Hematopoietic multipotent progenitor cell treated with erythropoietin and hydrocortisone succinate and interleukin-3 and kit ligand, for 4 days (in vitro differentiated cells): ENCODE measurements at places on chromosomes 12 and 14.

GRCh38 chr14:55125403-55125802 is 3.6 kb upstream of the LGALS3 start:
- peak; percentile 93 for DNase-seq

GRCh38 chr12:4441355-4442335 is 4.0 kb downstream of the FGF6 start:
- no peak for DNase-seq

DNA sequence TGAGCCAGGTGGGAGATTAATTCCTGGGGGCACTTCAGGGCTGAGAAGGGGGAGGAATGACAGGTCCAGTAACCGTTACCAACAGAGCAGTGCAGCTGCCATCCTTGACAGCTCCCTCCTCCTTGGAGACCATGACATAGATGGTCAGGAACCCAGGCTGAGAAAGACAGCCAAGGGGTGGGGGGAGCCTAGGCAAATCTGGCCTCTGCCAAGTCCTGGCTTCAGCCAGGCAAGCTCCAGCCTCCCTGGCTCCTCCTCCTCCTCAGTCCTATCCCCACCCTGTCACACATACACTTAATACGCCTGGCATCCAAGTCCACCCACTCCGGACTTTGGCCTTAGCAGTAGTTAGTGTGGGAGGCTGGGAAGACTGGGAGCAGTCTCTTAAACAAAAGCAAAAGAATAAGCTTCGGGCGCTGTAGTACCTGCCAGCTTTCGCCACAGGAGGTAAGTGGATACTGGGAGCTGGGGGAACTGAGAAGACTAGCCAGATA is at the start of gene RDH5:
Gene RDH5 (plus strand): TSS at position 323 of the 494 bp plus-strand sequence. CDS start 792 bp downstream, outside the sequence.
- no peak for DNase-seq

GRCh38 chr14:69755784-69756183 is 11.2 kb upstream of the SRSF5 start:
- DNase-seq = no peak

DNA sequence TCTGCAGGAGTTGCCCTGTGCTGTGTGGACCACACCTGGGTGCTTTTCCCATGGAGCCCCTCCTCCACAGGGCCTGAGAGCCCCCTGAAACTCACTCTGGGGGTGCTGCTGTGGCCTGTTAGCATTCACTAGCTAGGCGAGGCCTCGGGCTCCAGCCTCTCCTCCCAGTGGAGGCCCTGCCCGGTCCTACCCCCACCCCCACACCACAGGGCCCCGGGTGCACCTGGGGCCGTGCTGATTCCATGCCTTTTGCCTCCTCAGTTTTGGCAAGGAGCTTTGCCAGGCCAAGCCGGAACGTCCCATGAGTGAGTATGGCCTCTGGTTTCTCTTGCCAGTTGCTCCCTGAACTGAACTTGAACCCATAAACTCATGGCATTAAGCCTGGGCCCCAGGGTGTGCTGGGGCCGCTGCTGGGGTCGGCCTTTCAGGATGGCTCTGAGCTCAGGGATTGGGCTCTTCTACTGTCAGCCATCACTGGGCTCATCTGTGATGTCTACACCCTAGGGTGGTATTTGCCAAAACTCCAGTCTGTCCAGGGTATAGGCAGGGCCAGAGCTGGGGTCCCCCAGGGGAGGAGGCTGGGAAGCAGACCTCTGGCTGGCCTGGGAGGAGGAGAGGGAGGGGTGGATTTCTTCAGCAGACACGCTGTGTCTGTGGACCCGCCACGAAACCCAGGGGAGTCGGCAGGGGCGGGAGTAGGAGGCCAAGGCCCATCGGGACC is 58.7 kb upstream of the TSPAN9 start:
- no peak for DNase-seq
